ENCODE measurements at places on chromosomes 1 and 21. TPM values are rescaled to one million over a fixed set of nuclear protein-coding genes. Genes with fewer than 3 reads are reported as not detected.

The LCE3E gene
- not detected for total RNA-seq

The ALX3 gene
- not detected for total RNA-seq

The ACOT11 gene
- 25.7 TPM for total RNA-seq

The FGR gene
- total RNA-seq = not detected

The KIRREL1 gene
- total RNA-seq = 30.7 TPM

GRCh38 chr1:55045430-55045829 lies 6.1 kb downstream of the PCSK9 start:
- H3K27me3 ChIP-seq = no peaks in the 10 kb centered on the region
- DNase-seq = no peak
- H3K4me1 ChIP-seq = peaks cover 11% of the 10 kb centered on the region
- H3K36me3 ChIP-seq = no peaks in the 10 kb centered on the region
- no peak overlapping the region for H3K27ac ChIP-seq
- H3K4me3 ChIP-seq = no peak overlapping the region

- DNase-seq = no peak
- H3K27me3 ChIP-seq = no peaks in the 10 kb centered on the region
- H3K27ac ChIP-seq = no peak overlapping the region
- H3K4me1 ChIP-seq = no peaks in the 10 kb centered on the region
- no peaks in the 10 kb centered on the region for H3K36me3 ChIP-seq
Observed at GRCh38 chr1:168518201-168518689, 25.6 kb downstream of the XCL2 start.

- H3K27me3 ChIP-seq = no peaks in the 10 kb centered on the region
- no peak overlapping the region for H3K27ac ChIP-seq
- no peaks in the 10 kb centered on the region for H3K36me3 ChIP-seq
- H3K4me1 ChIP-seq = peaks cover 7% of the 10 kb centered on the region
- no peak overlapping the region for H3K4me3 ChIP-seq
Observed at GRCh38 chr1:30508611-30509010, 214.8 kb downstream of the MATN1 start.

- no peak overlapping the region for H3K27ac ChIP-seq
- H3K4me1 ChIP-seq = no peaks in the 10 kb centered on the region
- H3K36me3 ChIP-seq = no peaks in the 10 kb centered on the region
- DNase-seq = no peak
- H3K27me3 ChIP-seq = peaks cover 18% of the 10 kb centered on the region
Observed at GRCh38 chr1:57411262-57411661, 12.6 kb downstream of the DAB1 start.

GRCh38 chr1:94560333-94560732 lies 18.8 kb upstream of the F3 start:
- peak; percentile 51 for DNase-seq
- H3K27me3 ChIP-seq = no peaks in the 10 kb centered on the region
- no peaks in the 10 kb centered on the region for H3K36me3 ChIP-seq
- peak overlapping the region; percentile 42 for H3K27ac ChIP-seq
- peaks cover 39% of the 10 kb centered on the region for H3K4me1 ChIP-seq

DNA sequence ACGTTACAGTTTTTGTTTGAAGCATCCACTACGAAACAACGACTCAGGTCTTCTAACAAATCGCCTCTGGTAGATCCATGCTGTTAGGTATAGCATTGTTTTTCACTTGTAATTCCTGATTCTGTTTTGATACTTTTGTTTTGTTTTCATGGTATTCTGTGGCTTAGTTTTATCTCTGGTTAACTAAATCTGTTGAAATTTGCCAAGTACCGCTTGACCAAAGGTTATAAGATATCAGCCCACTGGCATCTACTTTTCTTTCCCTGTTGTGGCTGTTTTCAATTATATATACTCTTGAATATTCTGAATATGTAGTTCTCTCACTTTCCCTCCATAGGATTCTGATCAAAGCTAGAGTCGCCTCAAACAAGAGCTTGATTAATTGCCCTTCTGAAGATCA lies 274.8 kb upstream of the C1orf105 start:
- H3K27me3 ChIP-seq = no peaks in the 10 kb centered on the region
- no peaks in the 10 kb centered on the region for H3K4me1 ChIP-seq
- no peak for DNase-seq
- H3K36me3 ChIP-seq = no peaks in the 10 kb centered on the region
- no peak overlapping the region for H3K4me3 ChIP-seq

GRCh38 chr1:14906665-14907064 lies 246.9 kb upstream of the TMEM51 start:
- H3K36me3 ChIP-seq = no peaks in the 10 kb centered on the region
- H3K27me3 ChIP-seq = no peaks in the 10 kb centered on the region
- no peak for DNase-seq
- no peak overlapping the region for H3K27ac ChIP-seq

DNA sequence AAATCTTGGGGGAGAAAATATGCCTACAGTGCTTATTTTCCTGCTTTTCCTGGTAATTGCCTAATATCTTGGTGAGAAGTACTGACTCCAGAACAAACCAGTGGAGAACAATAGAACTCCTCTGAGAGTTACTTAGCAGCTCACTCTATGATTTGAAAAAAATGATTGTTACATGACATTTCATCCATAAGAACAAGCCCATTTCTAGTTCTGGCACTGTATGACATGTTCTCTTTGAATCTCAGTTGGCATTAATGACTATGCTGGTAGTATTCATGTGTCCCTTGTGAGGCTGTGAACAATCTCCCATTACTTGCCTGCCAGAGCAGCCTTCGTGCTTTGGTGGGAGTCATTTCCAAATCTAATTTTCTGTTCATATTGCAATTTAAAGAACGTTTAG lies 58.0 kb downstream of the CLIC4 start:
- no peak overlapping the region for H3K27ac ChIP-seq
- no peaks in the 10 kb centered on the region for H3K27me3 ChIP-seq
- H3K36me3 ChIP-seq = peaks cover 3% of the 10 kb centered on the region
- no peak for DNase-seq
- H3K4me3 ChIP-seq = no peak overlapping the region

- no peak overlapping the region for H3K27ac ChIP-seq
- no peak for DNase-seq
- H3K4me1 ChIP-seq = no peaks in the 10 kb centered on the region
Observed at GRCh38 chr21:45615145-45615711, 28.3 kb upstream of the PCBP3 start.

DNA sequence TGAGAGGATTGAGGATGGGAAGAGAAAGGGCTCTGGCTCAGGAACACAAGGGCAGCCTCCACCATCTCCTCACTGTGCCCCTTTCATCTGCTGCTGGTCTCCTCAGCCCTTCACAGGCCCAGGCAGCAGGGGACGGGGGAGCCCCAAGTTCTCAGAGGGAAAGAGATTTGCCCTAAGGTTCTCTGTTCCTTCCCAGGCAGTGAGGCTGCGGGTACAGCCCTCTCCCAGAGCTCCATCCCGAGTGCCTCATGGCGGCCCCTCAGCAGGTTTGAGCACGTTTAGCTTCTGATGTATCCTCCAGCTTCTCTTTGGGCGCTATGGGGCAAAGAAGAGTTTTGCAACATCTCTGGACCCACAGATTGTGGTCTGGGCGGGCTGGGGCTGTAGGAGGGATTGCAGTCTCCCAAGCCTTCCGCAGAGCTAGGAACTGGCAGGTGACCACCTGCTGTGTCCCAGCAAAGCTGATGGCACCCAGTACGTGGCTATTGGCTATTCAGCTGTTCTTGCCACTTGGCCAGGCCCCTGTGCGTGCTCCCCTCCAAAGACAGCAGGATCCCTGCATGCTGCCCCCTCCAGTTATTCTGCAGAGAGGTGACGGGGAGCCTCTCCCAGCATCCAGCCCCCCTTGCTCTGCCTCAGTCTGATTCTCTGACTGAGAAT lies 10.1 kb downstream of the DISP3 start:
- no peak overlapping the region for H3K4me3 ChIP-seq
- DNase-seq = no peak
- H3K27ac ChIP-seq = no peak overlapping the region
- H3K36me3 ChIP-seq = no peaks in the 10 kb centered on the region
- H3K27me3 ChIP-seq = peaks cover 67% of the 10 kb centered on the region
- H3K4me1 ChIP-seq = no peaks in the 10 kb centered on the region

DNA sequence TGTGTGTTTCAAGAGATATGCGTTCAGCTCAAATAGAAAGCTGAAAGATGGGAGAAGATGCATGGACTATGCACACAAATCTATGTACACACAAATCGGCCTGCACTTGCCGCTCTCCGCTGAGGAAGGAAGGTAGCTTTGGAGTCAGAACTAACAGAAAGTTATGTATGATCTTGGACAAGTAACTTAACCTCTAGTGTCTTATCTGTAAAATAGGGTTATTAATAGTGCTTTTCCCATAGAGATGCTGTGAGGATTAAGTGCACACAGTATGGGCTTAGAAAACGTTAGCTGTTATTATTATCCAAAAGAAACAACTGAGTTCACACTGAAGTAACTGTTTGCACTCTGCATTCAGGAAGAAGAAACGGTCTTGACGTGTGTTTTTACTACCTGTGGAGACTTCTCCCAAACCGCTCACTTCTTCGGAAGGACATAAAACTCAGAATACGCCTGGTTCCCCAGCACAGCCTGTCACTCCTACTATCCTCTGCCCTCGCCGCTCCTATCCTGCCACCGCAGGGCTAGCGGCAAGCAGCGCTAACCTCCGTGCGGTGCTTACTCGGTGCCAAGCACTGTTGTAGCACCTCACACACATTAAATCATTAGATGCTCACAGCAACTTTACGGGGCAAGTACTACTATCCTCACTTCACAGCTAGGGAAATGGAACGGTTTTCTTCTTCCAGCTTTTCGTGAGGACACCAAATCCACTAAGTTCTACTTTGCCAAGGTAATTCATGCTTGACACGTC lies 1.3 kb downstream of the TGFBR3 start:
- no peaks in the 10 kb centered on the region for H3K36me3 ChIP-seq
- peaks cover 36% of the 10 kb centered on the region for H3K4me1 ChIP-seq
- peak overlapping the region; percentile 87 for H3K4me3 ChIP-seq
- H3K27me3 ChIP-seq = no peaks in the 10 kb centered on the region
- DNase-seq = no peak

DNA sequence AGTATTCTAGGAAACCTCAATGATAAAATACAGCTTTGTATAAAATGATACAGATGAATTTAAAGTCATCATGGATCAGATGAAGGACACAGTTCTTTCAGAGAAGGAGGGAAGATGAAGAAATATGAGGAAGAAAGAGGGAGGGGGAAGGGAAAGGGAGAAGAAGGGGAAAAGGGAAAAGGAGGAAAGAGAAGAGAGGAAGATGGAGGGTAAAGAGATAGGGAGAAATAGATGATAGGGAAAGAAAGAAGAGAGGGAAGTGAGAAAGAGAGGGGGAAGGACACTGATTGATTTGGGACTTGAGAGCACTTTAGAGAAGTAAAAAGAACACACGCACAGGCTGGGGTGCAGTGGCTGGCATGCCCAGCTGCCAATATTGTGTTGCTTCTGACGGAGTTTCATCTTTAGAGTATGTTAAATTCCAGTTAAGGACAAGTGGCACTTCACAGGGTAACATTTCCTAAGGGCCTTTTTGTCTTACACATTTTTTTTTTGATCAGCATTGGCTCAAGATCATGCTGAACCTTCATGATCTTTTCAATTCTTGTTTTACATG lies 235.9 kb upstream of the DMRTA2 start:
- no peaks in the 10 kb centered on the region for H3K27me3 ChIP-seq
- H3K4me3 ChIP-seq = no peak overlapping the region
- no peak overlapping the region for H3K27ac ChIP-seq
- H3K36me3 ChIP-seq = peaks cover 8% of the 10 kb centered on the region
- H3K4me1 ChIP-seq = no peaks in the 10 kb centered on the region
- DNase-seq = no peak

DNA sequence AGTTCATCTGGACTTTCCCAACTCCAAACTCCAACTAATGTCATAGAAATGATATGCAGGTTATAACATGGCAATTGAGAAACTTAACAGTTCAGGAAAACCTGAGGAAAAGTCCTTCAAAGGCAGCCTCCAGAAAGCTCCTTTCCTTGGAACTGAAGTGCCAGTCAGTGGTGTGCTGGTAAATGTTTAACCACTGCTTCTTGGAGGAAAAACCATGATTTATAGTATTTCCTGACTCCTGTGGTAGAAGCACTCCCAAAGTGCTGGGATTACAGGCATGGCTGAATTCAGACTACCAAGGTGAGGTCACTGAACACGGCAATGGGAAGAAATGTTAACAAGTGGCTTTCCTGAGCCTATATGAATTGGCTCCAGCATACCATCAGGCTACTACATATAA lies 26.7 kb upstream of the ZNHIT6 start:
- H3K36me3 ChIP-seq = no peaks in the 10 kb centered on the region
- no peaks in the 10 kb centered on the region for H3K4me1 ChIP-seq
- DNase-seq = no peak
- H3K27me3 ChIP-seq = no peaks in the 10 kb centered on the region

DNA sequence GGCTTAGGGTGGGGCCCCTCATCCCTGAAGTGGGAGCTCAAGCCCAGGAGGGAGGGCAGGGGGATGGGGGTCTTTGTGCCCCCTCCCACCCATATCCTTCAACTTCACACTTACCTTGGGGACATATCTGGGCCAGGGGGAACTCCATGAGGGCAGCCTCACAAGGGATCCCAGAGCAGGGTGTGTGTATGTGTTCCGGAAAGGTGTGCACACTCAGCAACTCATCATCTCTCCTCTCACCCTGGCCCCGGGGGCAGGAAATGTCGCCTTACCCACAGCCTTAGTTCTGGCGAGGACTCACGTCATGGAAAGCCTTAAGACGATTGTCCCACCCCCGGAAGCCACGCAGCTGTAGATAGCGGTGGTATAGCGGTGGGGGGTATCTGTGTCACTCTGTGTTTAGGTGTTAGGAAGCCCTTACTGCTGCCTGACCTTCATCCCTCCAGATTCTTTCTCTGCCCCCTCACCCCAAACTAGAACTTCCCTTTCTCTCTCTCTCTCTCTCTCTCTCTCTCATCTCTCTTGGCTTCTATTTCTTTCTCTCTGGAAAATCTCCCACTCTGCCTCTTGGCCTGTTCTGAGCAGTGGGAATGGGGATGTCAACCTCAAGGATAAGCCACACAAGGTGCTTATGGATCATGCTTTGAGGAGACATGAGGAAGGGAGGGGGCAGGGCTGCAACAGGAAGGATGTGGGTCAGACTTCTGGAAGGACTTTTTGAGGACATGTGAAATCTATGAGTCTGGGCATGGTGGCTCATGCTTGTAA lies at the start of gene SH2D2A:
Gene SH2D2A, minus strand, starts transcription at position 288 of the 768 bp plus-strand sequence. Its CDS starts 140 bp downstream, at position 148.
- H3K36me3 ChIP-seq = no peaks in the 10 kb centered on the region
- no peaks in the 10 kb centered on the region for H3K27me3 ChIP-seq
- peak; percentile 51 for DNase-seq
- H3K27ac ChIP-seq = no peak within 1 kb of the TSS
- H3K4me3 ChIP-seq = no peak within 1 kb of the TSS

- H3K4me3 ChIP-seq = no peak overlapping the region
- peak overlapping the region; percentile 99 for H3K27ac ChIP-seq
- DNase-seq = no peak
- H3K27me3 ChIP-seq = no peaks in the 10 kb centered on the region
- H3K4me1 ChIP-seq = peaks cover 53% of the 10 kb centered on the region
Observed at GRCh38 chr1:234954613-234955012, 174.0 kb downstream of the TOMM20 start.

Measured in PC-9 (cell line).